ENCODE measurements at places on chromosomes 1 and 21. TPM values are rescaled to one million over a fixed set of nuclear protein-coding genes. Genes with fewer than 3 reads are reported as not detected.

Gene RHEX
- polyA plus RNA-seq = 4.7 TPM

Gene HIVEP3
- 4.0 TPM for polyA plus RNA-seq

Gene FHL3
- 22.7 TPM for polyA plus RNA-seq

Gene PRMT2
- 133 TPM for polyA plus RNA-seq

Gene MAN1C1
- 16.9 TPM for polyA plus RNA-seq

Gene CD244
- 0.43 TPM for polyA plus RNA-seq

Gene CSMD2
- 0.87 TPM for polyA plus RNA-seq

Gene FTCD
- 61.9 TPM for polyA plus RNA-seq

Gene KCNC4
- polyA plus RNA-seq = 8.1 TPM

Gene CBR1
- 75.5 TPM for polyA plus RNA-seq

Gene MIXL1
- polyA plus RNA-seq = 0.16 TPM

Gene FAM229A
- 11.4 TPM for polyA plus RNA-seq

Gene ALPL
- 45.9 TPM for polyA plus RNA-seq

Gene KCNH1
- polyA plus RNA-seq = 0.28 TPM

Gene OR2M4
- 0.08 TPM for polyA plus RNA-seq

Gene RGL1
- 45.6 TPM for polyA plus RNA-seq

Gene OR2G6
- not detected for polyA plus RNA-seq

Gene SEC16B
- polyA plus RNA-seq = 6.6 TPM

Gene TCHH
- polyA plus RNA-seq = 0.04 TPM

Gene NVL
- 32.3 TPM for polyA plus RNA-seq

Gene PCSK9
- 2.4 TPM for polyA plus RNA-seq

Gene TRNP1
- polyA plus RNA-seq = 6.0 TPM

Data from renal pelvis (tissue), 12 donors.